ENCODE measurements at places on chromosomes 5 and 9. TPM values are rescaled to one million over a fixed set of nuclear protein-coding genes. Genes with fewer than 3 reads are reported as not detected.
A peak's percentile ranks its signal among the peaks of the same experiment; 100 is the strongest.

GPR150 gene
- 0.23 TPM for total RNA-seq

DNA sequence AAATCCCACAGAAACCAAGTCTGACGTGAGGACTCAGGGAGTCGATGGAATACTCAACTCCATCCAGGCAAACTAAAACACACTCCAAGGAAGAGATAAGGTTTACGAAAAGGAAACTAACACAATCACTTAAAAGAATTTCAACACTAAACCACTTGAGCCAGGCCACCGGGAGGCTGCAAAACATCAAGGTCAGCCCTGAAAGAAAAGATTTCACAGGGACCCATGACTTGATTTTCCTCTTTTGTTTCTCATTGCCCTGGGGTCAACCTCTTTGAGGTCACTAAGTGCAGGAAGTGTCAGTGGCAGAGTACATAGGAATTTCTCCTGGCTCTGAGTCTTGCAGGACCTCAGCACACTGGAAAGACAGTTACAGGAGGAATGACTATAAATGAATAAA lies 77.8 kb upstream of the TARS1 start:
- DNase-seq: no peak

DNA sequence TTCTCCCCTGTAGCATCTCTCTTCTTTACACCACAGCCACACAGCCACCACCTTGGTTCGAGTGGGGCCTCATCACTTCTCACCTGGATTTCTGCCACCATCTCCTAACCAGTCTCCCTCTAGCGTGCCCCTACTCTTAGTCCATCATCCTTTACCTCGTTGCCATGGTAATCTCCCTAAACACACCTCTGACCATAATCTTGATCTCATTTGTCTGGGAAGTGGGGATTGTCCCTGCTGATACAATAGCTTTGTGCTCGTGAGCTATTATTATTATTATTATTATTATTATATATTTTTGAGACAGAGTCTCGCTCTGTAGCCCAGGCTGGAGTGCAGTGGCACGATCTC lies 76.5 kb upstream of the HSPA9 start:
- no peak for DNase-seq

DNA sequence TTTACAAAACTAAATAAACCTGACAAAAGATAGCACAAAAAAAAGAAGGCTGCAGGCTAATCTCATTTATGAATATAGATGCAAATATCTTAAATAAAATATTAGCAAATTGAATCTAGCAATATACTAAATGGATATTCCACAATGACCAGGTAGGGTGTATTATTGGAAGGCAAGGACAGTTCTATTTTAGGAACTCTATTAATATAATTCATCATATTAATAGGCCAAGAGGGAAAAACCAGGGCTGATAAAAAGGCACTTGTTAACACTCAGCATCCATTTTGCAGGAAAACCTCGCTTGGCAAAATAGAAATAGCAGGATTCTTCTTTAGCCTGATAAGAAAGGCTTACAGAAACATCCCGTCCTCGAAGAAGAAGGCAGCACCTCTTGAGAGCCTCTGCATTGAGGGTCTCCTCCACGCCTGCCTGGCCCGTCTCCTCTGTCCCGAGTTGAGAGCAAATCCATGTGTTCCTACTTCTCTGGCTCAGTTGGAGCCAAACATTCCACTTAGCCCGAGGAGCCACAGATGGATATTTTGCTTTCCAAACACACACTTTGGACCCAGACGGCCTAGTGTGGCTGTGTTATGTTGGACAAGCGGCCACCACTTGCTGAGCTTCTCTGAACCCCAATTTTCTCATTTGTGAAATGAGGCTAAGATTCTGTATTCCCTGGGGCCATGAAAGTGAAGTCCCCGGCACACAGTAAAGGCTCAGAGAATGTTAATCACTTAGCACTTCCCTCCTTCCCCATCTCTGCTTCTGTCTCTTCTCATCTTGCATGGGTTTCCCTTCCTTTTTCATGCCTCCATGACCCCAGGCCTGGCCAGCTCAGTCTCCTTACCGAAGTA lies 181.8 kb upstream of the MVB12B start:
- peak; percentile 45 for DNase-seq

SPATA31C1 gene
- total RNA-seq: not detected

- no peak for DNase-seq
Measured at GRCh38 chr9:112546149-112547012, 59.8 kb downstream of the KIAA1958 start.

DNA sequence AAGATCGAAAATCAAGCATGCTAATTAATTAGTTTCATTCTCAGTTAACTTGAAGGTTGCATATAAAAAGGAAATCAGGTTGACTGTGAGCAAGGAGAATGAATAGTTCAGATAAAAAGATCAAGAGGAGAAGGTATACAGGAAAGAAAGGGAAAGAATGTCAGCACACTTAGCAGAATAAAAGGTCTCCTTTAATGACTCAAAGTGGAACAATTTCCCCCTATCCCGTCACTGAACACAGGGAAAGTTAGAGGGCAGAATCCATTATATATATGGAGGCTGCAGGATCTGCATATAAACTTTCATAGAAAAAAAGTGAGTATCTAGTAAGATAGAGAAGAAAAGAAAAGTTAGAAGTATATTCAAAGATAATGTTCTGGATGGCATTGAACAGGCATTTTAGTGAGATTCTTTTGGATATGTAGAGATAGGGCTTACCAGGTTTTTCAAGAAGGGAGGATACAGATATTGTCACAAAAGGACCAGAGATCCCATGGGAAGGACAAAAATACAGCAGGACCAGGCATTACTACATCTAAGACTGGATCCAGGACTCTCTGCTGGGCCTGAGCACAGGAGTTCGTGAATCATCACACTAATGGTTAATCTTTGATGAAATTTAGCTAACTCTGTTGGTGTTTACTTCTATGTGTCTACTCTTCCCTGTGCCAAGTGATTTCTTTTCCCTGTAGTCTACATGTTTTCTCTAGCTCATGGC lies 988.2 kb upstream of the ARRDC3 start:
- DNase-seq: no peak

GRCh38 chr9:87550253-87550954 lies 52.7 kb downstream of the DAPK1 start:
- DNase-seq: no peak

SLC26A2 gene
- 1.3 TPM for total RNA-seq

FER gene
- 3.7 TPM for total RNA-seq

NCS1 gene
- 2.5 TPM for total RNA-seq

PCDHGB1 gene
- total RNA-seq: 0.63 TPM

DNA sequence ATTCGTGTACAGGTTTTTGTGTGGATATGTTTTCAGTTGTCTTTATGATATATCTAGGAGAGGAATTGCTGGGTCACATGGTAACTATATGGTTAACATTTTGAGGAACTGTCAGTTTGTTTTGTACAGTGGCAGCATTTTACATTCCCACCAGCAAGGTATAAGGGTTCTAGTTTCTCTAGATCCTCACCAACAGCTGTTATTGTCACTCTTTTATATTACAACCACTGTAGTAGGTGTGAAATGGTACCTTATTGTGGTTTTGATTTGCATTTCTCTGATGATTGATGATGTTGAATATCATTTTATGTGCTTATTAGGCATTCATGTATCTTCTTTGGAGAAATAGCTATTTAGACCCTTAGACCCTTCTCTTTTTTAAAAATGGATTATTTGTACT lies 82.9 kb downstream of the CCDC171 start:
- no peak for DNase-seq

- DNase-seq: peak; percentile 52
Measured at GRCh38 chr5:957748-958485, 50.7 kb upstream of the NKD2 start.

DNA sequence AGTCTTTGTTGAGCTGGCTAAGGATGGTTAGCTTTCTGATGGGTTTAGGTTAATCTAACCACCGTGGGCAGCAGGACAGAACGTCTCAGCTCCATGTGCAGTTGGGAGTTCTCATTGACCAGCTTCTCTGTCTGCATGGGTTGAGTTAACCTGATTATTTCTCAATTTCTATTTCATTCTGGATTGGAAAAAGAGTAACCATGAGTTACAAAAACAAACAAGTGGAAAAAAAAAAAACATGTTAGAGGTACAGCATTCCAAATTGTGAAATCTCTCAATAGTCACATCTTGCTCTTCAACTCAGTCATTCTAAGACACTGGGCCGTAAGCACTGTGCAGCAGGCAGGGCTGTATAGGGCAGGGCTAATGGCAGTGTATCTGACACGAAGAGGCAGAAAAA lies 343.7 kb upstream of the KLF4 start:
- DNase-seq: no peak

- no peak for DNase-seq
Measured at GRCh38 chr9:131092548-131093440, 3.5 kb upstream of the AIF1L start.

ZBTB26 gene
- 1.7 TPM for total RNA-seq

GRCh38 chr9:121353241-121354061 lies 16.6 kb downstream of the STOM start:
- DNase-seq: no peak

DNA sequence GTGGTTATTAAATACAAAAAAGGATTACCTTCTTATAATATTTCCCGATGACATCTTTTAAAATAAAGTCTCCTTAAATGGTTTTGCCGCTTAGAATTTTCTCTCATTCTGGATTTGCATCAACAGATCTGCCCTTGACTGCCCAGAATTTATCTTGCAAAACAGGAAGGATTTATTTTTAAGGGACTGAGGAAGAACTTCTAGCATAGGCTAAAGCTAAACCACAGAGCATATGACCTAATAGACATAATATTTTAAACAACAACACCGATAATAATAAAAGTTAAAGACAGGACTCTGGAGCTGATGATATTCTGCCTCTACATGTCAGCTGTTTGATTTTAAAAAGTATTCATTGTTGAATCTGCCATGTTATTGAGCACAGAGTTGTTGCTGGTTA lies 145.3 kb upstream of the ADCY2 start:
- DNase-seq: no peak

IFT74 gene
- total RNA-seq: 5.2 TPM

GDA gene
- total RNA-seq: 43.2 TPM

GRCh38 chr5:173954671-173955521 lies 34.1 kb upstream of the C5orf47 start:
- peak; percentile 74 for DNase-seq

GRCh38 chr5:95962785-95963184 lies 1.1 kb upstream of the ELL2 start:
- no peak for DNase-seq

DNA sequence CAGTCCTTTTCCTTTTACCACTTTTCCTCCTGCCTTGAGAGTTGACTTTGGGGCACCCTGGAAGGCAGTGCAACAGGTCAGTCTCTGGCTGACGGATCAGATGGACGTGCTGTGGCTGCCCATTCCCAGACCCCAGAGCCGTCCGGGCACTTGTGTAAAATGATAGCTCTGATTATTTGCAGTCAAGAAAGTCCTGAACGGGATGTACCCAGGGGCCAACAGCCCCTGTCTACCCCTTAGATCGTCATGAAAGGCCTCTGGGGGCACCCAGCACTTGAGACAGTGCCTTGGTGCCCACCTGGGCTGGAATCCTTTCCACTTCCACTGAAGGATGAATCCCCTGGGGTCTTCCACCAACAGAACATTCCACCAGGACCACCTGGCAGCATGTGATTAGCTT lies 17.7 kb upstream of the ANGPTL2 start:
- DNase-seq: no peak

- DNase-seq: peak; percentile 68
Measured at GRCh38 chr9:75235632-75236031, 147.3 kb downstream of the OSTF1 start.

DNA sequence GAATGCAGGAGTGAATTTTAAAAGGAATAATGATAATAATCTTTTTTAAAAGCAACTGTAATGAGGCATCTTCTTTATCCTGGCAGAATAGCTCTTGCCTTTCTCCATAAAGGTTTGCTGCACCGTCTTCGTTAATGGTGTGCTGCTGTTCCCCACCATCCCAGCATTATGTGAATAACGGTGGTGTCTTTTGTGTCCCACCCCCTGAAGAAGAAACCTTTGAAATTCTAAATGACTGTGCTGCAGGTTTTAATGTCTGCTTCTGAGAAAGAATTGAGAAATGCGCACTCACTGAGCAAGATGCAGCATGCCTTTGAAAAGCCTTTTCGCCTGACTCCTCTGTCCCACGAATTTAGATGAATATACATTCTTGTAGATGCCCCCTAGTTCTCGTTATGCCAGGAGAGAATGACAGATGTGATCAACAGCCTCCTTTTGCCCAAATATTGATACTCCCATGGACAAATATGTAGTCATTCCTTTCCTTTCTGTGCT lies 246.1 kb upstream of the ZNF462 start:
- DNase-seq: no peak

DNA sequence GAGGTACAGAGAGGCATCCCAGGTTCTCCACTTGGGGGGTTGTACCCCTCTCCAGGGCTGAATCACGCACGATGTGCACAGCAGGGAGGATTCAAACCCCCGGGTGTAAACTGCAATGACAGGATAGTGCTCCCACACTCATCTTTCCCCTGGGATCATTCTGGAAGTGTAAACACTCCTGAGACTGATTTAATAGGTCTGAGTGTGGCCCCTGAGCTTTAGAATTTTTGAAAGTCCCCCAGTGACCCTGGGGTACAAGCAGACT lies 16.5 kb downstream of the BICD2 start:
- no peak for DNase-seq

SLC4A9 gene
- 0.10 TPM for total RNA-seq

LCN15 gene
- not detected for total RNA-seq

SLC34A3 gene
- not detected for total RNA-seq

- no peak for DNase-seq
Measured at GRCh38 chr5:67770431-67771025, 445.0 kb upstream of the PIK3R1 start.

PCDHA1 gene
- not detected for total RNA-seq

GRCh38 chr5:61831736-61832135 lies 474.3 kb upstream of the KIF2A start:
- no peak for DNase-seq

DNA sequence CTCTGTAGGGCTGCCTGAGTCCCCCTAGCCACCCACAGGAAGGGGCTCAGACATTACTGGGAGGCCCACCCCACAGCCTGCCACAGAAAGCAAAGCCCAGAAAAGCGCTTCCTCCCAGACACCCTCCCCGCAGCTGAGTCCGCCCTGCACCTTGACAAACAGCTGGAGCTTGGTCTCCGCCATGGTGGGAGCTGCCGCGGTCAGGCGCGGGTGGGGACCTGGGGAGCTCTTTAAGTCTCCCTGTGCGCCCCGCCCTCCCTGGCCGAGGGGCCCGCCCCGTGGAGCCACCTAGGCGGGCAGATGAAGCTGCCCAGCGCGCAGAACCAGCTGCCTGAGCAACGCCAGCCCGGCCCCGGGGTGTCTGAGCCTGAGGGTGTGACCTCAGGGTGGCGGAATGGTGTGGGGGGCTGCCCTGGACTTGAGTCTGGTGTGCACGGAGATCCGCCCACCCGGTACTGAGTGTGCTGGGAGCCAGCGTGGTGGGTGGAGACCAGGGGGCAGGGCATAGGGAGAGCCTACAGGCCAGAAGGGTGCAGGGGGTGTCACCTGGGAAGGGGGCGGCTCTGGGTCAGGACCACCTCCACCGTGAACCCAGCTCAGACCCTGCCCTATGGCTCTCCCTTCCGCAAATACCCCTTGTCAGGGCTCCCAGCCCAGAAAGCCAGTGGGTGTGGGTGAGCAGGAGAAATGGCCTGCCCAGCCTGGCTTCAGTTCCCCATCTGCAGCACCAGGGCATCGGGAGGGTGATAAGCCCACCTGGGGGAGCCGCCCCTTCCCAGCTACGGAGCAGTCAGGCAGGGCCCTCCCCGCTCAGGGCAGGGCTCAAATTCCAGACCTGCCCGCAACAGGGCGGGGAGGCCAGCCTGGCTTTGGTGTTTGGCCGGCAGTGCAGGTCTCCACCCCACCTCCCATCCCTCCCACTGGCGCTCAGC lies at the start of gene CLIC3:
Gene CLIC3 (minus strand): TSS at position 208 of the 932 bp plus-strand sequence. CDS start 25 bp downstream, at position 183.
- DNase-seq: no peak

IQGAP2 gene
- total RNA-seq: 110 TPM

Data from left lobe of liver (tissue), 2 donors.